ENCODE measurements at places on chromosomes 6 and 20.

DNA sequence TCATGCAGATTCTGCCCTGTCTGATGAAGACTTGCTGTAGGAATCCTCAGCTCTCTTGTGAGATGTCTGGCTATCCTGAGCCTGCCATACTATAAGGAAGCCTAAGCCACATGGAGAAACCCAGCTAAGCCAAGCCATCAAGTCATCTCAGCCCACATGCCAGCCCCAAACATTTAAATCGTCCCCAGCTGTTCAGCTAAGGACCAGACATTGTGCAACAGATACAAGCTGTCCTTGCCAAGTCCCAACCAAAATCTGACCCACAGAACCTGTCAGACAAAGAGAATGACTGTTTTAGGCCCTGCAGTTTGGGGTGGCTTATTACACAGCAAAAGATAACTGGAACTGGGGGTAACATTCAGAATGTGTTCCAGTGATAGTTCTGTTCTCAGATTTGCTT lies 36.8 kb upstream of the FOXC1 start:
- DNase-seq: no peak

- no peak for DNase-seq
Observed at GRCh38 chr20:57059055-57059596, 207.3 kb downstream of the BMP7 start.

DNA sequence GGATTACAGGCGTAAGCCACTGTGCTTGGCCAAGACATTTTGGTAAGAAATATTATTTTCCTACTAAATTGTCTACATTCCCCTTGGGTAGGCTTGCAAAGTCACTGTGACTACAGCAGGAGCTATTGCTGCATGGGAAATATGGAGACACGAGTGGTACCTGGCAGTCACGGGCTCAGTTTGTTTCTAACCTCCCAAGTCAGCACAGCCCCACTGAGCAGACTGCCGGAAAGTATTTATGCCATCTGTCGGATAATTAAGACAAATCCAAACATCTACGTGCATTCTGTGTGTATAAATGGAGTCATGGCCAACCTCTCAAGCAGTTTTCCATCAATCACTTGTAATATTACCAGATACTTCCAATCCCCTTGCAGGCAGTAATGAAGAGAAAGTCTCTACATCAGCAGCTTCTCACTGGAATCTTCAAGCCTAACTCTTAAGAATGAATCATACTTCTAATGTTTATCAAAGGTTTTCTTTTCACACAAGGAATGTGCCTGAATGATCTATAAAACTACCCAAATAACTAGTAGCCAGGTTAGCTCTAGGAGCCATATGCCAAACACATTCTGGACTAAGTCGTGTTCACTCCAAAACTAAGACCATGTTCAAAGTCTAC lies 20.1 kb downstream of the PSMB1 start:
- DNase-seq: peak; percentile 88

DNA sequence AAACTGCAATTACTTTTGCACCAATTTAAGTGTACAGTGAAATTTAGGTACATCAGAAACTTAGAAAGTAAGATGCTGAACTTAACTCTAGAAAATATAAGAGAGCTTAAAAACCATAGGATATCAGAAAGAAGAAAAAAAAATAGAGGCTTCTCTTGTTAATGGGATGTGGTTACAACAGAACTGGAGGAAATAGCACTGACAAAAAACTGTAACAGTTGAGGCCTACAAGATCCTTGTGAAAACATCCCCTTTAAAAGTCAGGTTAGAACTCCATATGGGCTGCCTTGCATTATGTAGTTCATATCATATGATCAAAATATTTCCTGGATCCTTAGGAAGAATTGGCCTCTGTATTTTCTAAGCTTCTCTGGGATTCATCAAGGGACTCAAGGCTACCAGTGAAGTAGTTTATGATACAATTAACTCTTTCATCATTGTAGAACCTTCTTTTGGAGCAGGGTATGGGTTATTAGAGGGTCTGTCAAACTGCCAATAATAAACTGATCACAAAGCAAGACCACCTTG lies 24.8 kb downstream of the MTCL3 start:
- DNase-seq: no peak

DNA sequence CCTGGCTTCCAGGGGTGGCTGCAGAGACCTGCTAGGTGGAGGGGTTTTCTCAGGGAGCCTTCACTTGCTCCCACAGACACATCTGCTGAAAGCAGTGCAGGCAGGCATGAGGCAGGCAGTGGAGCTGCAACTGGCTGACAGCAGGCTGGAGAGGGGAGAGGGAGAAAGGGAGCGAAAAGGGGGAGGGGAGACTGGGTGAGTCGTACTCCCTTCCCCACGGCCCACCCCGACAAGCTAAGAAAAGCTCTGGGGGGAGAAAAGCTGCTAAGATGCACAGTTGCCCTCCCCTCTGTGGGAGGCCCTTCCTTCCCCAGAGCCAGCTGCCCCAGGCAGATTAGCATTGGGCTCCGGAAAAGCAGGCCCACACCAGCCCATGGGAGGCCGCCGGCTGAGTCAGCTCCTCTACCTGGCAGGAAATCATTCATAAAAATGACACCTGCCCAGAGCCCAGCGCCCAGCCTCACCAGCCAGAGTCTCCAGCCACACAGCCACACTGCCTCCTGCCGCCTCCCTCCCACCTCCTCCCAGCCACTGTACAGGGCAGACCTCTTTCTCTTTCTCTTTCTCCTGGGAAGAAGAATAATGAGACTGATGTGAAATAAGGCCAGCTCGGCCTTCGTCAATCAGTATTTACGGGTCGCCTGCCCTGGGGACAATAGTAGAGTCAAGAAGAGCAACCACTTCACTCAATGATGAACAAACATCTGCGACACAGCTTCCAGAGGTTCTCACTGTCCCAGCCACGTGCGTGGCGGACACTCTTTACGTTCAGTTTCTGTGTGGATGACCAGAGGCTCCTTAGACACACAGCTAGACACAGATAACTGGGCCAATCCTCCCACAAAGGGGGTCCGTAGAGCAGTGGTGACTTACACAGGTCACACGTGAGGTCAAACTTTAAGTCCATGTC lies 7.7 kb upstream of the C20orf203 start:
- peak; percentile 37 for DNase-seq

- no peak for DNase-seq
Observed at GRCh38 chr6:74749211-74750147, 456.4 kb downstream of the COL12A1 start.

DNA sequence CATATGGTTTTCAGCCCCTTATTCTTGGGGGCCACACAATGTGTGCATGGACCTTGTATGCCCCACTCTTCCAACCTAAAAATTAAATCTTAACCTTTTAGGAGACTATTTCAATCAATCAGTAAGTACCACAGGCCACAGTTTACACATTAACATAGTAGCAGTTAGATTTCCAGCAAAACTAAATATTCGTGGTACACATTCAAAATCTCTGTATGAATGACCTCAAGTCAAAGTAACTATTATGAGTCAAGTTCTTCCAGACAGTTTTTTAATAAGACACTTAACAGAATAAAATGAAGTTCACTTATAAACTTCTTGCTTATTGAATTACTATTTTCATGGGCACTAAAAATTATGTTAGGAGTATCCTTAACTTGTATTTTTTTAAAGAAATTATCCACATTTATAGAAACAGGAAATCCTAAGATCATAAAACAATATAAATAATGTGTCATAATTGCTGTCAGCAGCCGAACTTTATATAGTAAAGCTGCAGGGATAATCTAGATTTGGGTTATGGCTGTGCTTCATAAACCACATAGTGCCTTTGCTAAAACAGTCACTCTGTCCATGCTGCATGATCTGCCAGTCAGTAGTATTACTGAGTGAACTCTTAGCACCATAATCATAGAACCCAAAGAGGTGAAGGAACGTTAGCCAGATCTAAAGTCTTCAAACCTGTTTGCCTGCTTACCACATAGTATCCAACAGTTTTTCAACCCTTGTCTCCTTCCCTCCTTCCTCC lies 21.7 kb downstream of the SEC63 start:
- DNase-seq: no peak

DNA sequence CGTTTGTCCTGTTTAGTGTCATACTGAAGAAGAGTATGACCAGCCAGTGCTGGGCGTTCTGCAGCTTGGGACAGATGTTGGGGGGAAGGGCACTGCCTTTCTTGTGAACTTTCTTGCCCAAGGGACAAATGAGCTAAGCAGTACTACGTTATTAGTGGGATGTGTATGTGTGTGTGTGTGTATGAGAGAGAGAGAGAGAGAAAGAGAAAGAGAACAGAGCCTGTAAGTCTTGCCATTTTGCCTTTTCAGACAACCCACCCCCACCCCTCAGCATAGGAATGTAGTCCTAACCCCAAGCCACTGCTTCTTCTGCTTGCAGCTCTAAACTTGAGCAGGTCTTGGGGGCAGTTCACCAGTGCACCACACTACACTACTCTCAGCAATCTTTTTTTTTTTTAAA lies 45.5 kb downstream of the E2F3 start:
- DNase-seq: no peak

- DNase-seq: peak; percentile 67
Observed at GRCh38 chr20:20561172-20561571, 151.3 kb downstream of the RALGAPA2 start.

DNA sequence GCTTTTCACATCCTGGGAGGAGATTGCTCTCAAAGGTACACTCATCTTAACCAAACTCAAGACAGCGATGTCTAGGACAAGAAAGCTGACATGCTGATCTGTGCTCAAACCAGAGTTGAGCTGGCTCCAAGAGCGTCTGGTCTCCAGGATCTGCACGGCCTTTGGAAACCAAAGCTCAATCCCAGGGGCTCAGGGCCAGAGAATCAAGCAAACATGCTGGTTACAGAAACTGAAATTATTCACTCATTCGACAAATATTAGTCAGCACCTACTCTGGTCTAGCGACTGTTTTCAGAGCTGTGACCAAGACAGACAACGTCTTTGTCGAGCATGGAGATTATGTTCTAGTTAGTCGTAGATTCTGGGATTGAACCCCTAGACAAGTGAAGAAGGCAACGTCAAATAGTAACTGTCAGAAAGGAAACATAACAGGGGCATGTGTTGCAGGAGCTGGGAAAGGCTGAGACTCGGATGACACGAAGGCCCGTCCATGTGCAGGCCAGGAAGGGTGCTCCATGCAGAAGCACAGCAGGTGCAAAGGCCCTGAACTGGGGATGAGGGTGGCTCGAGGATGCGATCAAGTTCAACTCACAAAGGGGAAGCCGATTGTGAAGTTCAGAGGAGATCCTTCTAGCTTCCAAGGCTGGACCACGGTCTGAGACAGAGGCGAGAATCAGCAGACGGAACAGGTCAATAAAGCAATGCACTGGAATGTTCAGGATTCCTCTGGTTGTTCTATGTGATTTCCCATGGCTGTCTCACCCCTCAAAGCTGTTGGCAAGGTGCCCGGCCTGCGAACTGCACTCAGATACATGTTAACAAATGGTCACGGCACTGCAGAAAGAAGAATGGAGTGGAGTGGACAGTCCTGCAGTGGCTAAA lies 12.5 kb upstream of the PCK1 start:
- no peak for DNase-seq

DNA sequence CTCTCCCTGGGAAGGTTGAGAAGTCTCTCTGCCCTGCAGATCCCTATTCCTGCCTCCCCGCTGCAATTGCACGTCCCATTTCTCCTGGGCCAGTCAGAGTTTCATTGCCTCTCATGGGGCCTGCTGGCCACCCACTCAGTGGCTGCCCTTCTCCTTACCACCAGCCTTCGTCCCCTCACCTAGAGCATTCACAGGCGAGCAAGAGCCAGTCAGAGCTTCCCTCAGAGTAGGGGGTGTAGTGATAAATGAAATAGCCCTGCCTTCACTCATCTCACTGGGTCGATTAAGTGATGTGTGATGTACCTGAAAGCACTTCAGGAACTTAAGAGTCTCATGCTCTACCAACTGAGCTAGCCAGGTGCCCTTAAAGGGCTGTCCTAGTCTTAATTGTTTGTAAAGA lies 52.0 kb upstream of the FANCE start:
- no peak for DNase-seq

- no peak for DNase-seq
Observed at GRCh38 chr6:135358251-135358821, 139.2 kb downstream of the AHI1 start.

- peak; percentile 67 for DNase-seq
Observed at GRCh38 chr6:49531774-49532569, 18.5 kb upstream of the C6orf141 start.

DNA sequence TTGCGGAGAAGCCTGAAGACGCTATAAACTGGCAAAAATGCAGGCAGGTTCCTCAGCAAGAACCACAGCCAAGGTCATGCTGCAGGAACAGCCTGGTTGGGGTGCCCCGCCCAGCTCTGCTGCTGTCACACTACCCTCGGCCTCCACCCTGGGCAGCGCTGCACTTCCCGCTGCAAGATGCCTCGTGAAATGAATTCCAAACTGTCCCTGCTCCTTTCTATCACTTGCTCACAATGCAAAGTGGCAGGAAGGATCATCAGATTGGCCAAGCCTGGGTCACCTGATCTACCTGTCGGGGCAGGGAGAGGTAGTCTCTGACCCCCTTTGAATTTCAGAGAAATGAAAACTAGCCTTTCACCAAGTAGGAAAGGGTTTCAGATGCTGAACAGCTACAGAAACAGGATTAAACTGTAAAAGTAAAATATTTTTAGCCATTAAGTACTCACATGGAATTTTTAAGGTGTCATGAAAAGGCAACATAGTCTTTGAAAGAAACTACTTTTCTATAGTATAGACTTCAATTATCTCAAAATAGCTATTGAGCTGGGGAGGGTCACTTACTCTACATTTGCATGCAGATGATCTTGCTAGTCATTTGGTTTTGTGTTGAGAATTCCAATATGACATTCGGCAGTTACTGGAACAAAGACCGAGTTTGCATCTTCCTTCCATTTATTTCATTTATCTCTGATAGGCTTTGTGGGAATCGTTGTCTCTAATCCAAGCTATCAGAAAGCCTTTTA lies 236.4 kb upstream of the ASCC3 start:
- DNase-seq: peak; percentile 17

- DNase-seq: no peak
Observed at GRCh38 chr6:12062605-12063004, 50.5 kb downstream of the HIVEP1 start.

GRCh38 chr6:4931530-4932227 lies 72.2 kb downstream of the RPP40 start:
- DNase-seq: no peak

- DNase-seq: no peak
Observed at GRCh38 chr20:10543480-10543879, 108.4 kb downstream of the SLX4IP start.

- DNase-seq: no peak
Observed at GRCh38 chr6:48809245-48809644, 653.8 kb downstream of the MMUT start.

DNA sequence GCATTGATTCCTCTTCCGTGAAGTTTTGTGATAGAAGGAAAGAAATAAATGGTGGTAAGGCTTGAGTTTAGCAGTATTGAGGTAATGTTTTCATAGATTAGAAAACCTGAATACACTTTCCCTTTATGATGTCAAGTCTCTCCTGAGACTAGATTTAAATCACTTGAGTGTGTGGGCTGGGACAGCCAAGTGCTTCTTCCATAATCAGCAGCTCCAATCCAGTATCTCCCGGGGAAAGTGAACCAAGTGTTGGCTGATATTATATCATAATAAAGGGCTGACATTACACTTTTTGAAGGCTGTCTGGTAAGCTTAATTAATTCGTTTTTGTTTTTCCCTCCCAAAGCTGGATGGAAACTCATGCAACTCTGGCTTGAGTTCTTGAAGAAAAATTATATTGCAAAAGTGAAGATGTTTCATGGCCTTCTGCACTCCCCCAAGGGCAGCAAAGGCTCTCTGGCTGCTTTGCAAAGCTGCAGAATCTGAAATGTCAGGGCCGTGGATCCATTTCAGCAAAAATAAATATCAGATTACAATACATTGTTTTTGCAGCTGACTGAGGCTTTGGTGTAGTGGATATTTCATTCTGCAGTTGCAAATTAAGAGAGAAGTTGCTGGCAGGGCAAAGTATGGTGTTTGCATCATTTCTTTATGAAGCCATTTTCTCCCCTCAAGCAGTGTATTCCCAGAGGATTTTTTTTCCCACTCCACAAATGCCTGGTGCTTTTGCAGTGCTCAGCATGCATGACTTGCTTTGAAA lies 101.2 kb downstream of the MKKS start:
- DNase-seq: peak; percentile 52

All from NCI-H524 (cell line).